ENCODE measurements at places on chromosomes 12 and 14. TPM values are rescaled to one million over a fixed set of nuclear protein-coding genes. Genes with fewer than 3 reads are reported as not detected.
A peak's percentile ranks its signal among the peaks of the same experiment; 100 is the strongest.

GRCh38 chr12:10409392-10409791, at the start of gene KLRC4:
TSS of gene KLRC4 (minus strand) at chr12:10409757. CDS start at chr12:10409575, 182 bp downstream.
- no peak for DNase-seq

GRCh38 chr14:65492266-65492665, 79.7 kb downstream of the FUT8 start:
- DNase-seq = no peak

TMTC1 gene
- total RNA-seq = 0.57 TPM

- DNase-seq = no peak
Measured at GRCh38 chr12:2431810-2432209, 363.0 kb upstream of the FKBP4 start.

- peak; percentile 69 for DNase-seq
Measured at GRCh38 chr14:98138666-98139065, 1133.3 kb downstream of the BCL11B start.

CELA1 gene
- total RNA-seq = not detected

GRCh38 chr14:100263141-100263540, 24.2 kb downstream of the YY1 start:
- no peak for DNase-seq

GRCh38 chr14:77979666-77980351, 179.9 kb downstream of the ADCK1 start:
- DNase-seq = no peak

GRCh38 chr12:20423557-20423956, 55.2 kb downstream of the PDE3A start:
- DNase-seq = no peak

GRCh38 chr12:52182384-52182783, 9.4 kb downstream of the KRT80 start:
- no peak for DNase-seq

DNA sequence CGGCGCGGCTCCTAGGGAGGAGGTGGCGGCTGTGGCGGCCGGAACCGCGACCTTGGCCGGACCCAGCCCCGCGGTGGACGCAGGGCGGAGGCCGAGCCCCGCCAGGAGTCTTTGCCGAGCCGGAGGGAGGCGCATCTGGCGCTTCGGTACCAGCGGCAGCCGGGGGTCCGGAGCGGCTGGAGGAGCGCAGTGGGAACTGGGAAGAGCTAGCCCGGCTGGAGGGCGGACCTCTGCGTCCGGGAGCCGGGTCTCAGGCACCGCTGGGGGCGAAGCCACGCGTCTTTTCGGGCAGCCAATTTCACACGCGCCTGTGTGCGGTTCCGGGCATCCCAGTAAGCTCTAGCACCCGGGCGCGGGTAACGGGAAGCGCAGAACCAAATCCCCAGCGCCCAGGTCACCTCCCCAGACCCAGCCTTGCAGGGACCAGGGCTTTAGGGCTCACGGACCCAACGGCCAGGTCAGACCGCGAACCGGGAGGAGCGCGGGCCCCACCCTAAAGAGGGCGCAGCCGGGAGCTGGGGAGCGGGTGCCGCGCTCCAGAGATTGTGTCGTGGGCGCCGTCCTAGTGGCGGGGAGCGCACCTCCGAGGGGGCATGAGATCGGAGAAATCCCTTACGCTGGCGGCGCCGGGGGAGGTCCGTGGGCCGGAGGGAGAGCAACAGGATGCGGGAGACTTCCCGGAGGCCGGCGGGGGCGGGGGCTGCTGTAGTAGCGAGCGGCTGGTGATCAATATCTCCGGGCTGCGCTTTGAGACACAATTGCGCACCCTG, 89.4 kb downstream of the GALNT8 start:
- no peak for DNase-seq

NOS1 gene
- not detected for total RNA-seq

DNA sequence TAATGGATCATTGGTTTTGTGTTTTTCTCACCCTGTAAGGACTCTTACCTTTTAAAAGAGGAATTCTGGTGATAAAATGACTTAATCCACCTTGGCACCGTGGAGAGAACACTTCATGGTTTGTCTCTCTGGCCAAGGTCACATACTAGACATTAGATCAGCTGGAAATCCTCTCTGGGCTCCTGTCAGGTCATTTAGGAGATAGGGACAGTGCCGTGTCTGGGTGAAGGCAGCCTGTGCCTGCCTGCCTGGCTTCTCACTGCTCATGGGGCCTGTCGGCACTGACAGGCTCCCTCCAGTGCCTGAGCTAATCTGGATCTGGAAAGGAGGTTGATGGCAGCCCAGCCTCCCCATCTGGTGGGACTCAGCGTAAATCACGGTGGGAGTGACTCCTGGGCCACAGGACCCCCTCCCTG, 5.7 kb downstream of the CRADD start:
- no peak for DNase-seq

- no peak for DNase-seq
Measured at GRCh38 chr12:4813741-4814140, 93.5 kb downstream of the GALNT8 start.

KRT83 gene
- not detected for total RNA-seq

DNA sequence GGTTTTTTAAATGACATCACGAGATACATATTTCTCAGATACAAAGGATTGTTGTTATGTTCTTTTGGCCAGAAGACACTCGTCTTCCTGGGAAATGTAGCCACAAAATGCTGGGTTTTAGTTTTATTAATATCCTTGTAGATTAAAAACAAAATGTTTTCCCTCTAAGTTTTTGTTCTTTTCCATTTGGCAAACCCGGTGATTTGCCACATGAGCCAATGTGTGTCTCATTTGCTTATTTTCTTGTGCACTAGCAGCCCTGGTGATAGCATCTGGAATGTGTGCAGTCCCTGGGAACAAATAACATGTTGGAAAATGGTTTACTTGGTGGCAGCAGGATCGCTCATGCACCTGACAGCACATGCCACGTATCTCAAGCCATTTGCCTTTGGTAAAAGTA, 61.0 kb downstream of the HMGA2 start:
- no peak for DNase-seq

DNAJC22 gene
- 0.16 TPM for total RNA-seq

- DNase-seq = no peak
Measured at GRCh38 chr12:7241404-7242005, 52.0 kb downstream of the PEX5 start.

NCOR2 gene
- total RNA-seq = 118 TPM

DNA sequence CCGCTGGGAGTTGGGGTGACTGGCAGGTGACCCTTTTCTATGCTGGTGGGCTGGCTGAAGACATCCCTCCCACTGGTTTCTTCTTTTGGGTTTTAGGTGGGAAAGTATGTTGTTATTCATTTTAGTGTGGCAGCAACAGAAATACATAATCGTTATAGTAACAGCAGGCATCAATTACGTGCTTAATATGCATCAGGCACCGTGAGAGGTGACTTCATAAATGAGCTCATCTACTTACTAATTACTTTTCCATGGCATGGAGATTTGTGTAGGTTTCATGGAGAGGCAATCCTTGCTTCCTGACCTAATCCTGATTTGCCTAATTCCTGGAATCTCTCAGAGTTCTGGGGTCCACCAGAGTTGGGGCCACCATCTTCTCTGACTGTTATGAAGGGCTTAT, 13.4 kb upstream of the CELA1 start:
- no peak for DNase-seq

All from activated T-helper 1 cell treated with anti-CD3 and anti-CD28 coated beads, Interleukin-12 subunit alpha, Interleukin-12 subunit beta, Interleukin-2, Interleukin-4 antibody, amounts not matched to agents 30 ng/mL and 10 ng/mL and 1 ng/mL, durations not matched to agents 14 hours and 24 hours and 36 hours (primary cell).